ENCODE measurements at places on chromosomes 6 and 20.
A peak's percentile ranks its signal among the peaks of the same experiment; 100 is the strongest.

GRCh38 chr6:89291256-89291819, 23.8 kb downstream of the GABRR2 start:
- H3K27ac ChIP-seq, result no peak overlapping the region
- peaks cover 60% of the 10 kb centered on the region for H3K27me3 ChIP-seq
- no peaks in the 10 kb centered on the region for H3K36me3 ChIP-seq
- H3K4me3 ChIP-seq, result no peak overlapping the region
- DNase-seq, result no peak

GRCh38 chr6:40152701-40153436, 218.6 kb upstream of the MOCS1 start:
- H3K27me3 ChIP-seq, result no peaks in the 10 kb centered on the region
- no peaks in the 10 kb centered on the region for H3K4me1 ChIP-seq
- no peaks in the 10 kb centered on the region for H3K36me3 ChIP-seq
- no peak for DNase-seq
- no peak overlapping the region for H3K27ac ChIP-seq
- no peak overlapping the region for H3K4me3 ChIP-seq

GRCh38 chr6:45419571-45420082, 41.9 kb upstream of the SUPT3H start:
- peak overlapping the region; percentile 88 for H3K27ac ChIP-seq
- H3K27me3 ChIP-seq, result peaks cover 6% of the 10 kb centered on the region
- no peaks in the 10 kb centered on the region for H3K36me3 ChIP-seq
- H3K4me1 ChIP-seq, result peaks cover 9% of the 10 kb centered on the region
- DNase-seq, result peak; percentile 69
- peak overlapping the region; percentile 68 for H3K4me3 ChIP-seq

DNA sequence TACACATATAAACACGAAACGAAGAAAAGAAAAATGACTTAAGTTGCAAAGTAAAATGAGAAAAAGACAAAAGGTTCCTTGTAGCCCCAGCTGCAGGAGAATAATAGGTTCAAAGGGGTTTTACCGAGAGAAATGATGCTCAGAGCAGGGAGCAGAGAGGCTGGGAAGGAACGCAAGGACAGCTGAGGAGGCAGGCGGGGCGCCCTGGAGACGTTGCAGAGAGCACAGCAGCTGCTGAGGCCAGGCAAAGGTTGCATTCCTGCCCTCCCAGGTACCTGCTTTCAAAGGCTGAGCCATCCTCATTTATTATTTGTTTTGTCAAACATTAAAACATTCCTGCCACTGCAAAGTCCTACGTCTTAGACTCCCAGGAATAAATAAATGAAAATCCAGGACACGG, 16.2 kb upstream of the VAPB start:
- H3K4me3 ChIP-seq, result no peak overlapping the region
- peaks cover 11% of the 10 kb centered on the region for H3K36me3 ChIP-seq
- peaks cover 4% of the 10 kb centered on the region for H3K27me3 ChIP-seq
- no peak for DNase-seq
- H3K4me1 ChIP-seq, result peaks cover 2% of the 10 kb centered on the region

DNA sequence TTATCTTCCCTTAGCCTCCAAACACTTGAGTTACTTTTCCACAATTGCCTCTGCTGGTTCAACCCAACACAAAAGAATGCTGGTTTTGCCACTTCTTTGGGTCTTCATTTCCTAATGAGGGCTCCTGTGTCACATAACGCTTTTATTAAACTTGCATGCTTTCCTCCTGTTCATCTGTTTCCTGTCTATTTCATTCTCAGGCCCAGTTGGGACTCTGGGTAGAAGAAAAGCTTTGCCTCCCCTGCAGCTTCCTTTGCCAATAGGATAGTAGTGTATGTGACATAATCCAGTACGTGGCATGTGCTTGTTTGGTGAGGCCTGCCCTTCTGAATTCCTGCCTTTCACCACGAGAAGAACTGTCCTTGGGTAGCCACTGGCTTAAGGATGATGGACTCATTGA, 529.3 kb upstream of the AGPAT4 start:
- DNase-seq, result no peak
- no peaks in the 10 kb centered on the region for H3K4me1 ChIP-seq
- no peaks in the 10 kb centered on the region for H3K27me3 ChIP-seq
- no peaks in the 10 kb centered on the region for H3K36me3 ChIP-seq
